ENCODE measurements at places on chromosomes 12 and 14.

DNA sequence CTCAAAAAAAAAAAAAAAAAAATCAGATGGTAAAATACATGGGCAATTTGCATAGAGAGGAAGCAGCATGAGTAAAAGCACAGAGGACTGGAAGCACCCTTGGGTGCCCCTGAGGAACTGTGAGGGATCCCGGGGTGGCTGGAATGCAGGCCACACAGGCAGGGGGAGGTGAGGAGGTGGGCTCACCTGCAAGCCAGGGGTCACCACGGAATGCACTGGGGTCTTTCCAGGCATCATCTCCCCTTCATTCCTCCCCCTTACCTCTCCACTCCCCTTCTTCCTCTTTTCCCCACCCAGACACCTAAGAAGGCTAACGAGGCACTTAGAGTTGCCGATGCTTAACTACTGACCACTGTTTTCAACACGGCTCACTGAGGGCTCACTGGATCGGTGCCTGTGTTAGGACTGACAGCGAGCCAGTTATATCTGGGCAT is 14.4 kb upstream of the HIP1R start:
- DNase-seq = no peak

DNA sequence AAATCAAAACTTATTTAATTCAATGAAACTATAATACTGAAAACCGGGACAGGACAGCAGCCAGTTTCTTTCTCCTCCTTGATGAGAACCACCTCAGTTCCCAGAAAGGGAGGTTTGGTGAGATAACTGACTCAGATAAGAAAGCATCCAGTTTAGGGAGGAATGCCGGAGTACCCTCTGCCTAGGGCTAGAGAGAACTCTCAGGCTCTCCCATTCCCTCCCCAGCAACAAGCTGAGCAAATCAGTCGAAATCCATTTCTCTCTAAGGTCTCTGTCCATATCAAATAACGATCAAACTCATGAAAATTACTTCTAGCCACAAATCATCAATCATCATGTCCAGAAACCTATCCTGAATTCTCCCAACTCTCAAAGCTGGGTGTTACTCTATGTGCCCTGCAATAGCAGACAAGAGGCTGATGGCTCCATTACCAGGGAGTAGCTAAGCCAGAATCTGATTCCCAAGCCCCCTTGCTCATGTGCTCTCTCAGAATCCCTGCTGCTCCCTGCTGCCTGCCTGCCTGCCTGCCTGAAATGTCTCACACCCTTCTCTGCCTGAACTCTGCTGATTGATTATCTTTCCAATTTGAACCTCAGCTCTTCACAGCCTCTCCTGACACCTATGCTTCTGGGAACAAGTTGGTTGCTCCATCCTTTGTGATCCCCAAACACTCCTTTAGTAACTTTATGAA is 49.4 kb downstream of the SLC25A47 start:
- DNase-seq = no peak

GRCh38 chr12:15532364-15532977 is 210.2 kb downstream of the PTPRO start:
- peak; percentile 57 for DNase-seq

DNA sequence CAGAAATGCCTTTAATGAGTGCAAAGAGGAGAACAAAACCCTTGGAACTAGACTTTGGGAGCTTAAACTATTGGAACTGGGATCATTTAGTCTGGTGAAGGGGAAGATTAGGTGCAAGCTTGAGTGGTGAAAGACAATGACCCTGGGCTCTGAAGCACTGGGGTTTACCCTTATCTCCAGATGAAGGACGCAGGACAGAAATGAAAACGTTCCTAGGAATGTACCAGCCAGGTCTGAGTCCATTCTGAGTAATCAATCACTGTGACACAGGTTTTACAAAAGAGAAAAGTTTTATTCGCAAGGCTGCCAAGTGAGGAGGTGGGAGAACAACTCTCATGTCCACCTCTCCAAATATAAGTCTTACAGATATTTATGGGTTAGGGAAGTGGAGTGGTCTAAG is 249.1 kb downstream of the LRIG3 start:
- no peak for DNase-seq

DNA sequence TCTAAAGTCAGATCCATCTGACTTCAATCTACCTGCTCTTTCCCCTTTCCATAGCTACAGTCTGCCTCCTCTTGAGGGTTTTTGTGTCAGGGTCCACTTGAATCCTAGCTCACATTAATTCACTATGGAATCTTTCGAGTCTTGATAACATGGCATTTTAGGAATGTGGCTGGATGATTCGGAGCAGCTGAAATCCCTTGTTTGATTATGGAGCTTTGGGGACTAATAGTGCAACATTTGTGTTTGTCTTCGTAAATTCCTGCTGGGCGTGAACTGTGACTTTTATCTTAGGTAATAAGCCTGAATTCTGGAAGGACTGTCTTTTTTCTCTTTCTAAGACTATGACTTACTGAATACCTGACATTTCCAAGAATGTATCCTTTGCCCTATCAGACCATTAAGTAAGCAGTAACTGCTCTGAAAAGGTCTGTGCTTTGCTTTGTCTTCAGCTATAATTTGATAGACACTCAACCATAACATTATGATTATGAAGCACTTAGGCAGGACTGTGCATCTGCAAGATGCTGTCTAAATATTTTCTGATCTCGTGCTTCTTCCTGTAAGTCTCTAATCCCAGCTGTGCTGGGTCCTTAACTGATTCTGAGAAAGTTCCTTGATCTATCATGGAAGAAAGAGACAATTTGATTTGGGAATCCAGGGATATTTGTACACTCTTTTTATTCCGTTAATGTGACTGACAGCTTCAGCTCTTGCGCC is 19.0 kb upstream of the PELI2 start:
- DNase-seq = no peak

DNA sequence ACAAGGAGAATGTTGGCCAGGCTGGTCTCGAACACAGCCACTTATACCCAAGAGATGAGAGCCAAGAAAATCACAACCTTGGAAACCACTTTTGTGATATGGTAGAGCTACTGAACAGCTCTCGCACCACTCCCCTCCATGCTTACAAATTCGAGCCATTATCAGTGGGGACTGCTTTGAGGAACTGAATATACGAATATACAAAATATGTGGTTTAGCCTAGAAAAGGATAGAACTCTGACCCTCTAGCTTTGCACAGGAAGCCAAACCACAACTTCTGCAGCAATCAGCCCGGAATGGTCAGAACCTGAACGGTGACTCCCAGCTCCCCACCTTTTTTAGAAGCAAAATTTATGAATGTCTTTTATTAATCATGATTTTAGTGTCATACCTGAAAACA is 129.8 kb upstream of the TMEM132C start:
- no peak for DNase-seq

All from CD4-positive, alpha-beta T cell treated with Interleukin-15 for 1 hour (primary cell).